ENCODE measurements at places on chromosomes 5 and 9.

DNA sequence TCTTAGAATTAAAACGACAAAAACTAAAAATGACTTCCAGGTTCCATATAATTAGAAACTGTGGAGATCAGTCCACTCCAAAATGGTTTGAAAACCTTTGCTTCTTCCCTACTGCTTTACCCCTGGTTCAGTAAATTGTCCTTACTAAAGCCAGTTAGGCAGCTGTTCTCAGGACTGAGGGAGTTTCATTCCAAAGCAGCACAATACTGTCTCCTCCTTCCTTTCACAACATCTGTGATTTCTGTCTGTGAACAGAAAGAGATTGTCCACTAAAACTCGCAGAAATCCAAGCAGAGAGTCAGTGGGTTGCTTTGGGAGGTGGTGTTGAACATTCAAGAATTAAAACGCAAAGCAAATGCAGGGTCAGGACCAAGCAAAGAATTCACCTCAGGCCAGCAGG, 740.8 kb upstream of the ZNF608 start:
- DNase-seq = no peak

- DNase-seq = no peak
Observed at GRCh38 chr5:91478096-91478495, 95.0 kb upstream of the ARRDC3 start.

DNA sequence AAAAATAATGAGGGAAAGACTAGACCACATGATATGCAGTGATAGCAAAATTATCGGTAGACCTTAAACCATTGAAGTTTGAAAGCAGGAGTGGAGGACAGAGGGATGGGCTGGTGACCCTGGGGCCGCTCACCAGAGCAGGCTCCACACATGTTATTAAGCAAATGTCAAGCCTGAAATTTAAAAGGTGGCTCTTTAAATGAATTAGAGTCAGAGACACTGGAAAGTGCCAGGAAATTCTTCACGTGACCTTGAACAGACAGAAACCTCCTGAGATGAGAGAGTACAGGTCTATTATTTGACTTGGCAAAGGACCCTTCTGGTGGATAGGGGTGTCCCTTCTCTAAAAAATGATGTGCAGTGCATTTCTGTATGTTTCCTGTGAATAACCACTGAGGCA, 111.0 kb upstream of the CPEB4 start:
- DNase-seq = no peak

- DNase-seq = peak; percentile 7
Observed at GRCh38 chr9:133509179-133510083, 15.3 kb downstream of the MYMK start.

- no peak for DNase-seq
Observed at GRCh38 chr5:25963251-25964008, 1075.0 kb downstream of the CDH9 start.

GRCh38 chr9:75046725-75047345, 18.7 kb upstream of the CARNMT1 start:
- DNase-seq = no peak

DNA sequence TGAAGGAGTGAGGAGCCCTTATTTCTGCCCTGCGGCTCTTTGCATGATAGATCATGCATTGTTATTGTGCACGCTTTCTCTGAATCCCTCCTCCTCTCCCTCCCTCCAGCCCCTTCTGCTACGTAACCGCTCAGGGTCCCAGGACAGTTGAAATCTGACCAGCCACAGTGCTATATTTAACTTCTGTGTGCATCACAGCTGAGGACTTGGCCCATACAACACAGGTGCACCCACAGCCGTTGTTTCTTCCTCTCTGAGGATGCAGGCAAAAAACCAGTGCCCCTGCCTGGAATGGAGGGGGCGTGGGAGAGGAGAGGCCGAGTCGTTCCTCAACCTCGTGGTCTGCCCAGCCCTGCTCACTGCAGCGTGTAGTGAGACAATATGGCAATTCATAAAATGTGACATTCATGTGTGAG, 335.6 kb upstream of the CLINT1 start:
- DNase-seq = no peak

DNA sequence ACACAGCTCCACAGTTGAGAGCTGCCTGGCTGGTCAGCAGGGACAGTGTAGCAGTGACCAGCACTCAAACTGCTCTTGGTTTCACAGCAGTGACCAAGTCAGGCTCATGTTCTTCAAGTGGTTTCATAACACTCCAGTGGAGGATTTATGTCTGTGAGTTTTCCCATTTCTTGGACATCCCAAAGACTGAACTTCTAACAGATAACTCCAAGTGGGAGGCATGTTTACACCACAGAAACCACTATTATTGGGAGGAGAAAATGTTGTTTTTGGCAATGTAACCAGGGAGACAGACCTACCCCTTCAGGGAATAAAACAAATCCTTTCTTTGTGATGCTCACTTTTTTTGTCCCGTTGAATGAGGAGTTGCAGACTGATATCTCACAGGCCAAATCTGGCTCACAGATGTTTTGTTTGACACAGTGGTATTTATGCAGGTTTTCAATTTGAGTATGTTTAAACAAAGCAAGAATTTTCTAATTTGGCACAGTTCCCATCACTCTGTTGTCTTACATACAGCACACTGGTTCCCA, 141.5 kb downstream of the RMI1 start:
- DNase-seq = no peak

DNA sequence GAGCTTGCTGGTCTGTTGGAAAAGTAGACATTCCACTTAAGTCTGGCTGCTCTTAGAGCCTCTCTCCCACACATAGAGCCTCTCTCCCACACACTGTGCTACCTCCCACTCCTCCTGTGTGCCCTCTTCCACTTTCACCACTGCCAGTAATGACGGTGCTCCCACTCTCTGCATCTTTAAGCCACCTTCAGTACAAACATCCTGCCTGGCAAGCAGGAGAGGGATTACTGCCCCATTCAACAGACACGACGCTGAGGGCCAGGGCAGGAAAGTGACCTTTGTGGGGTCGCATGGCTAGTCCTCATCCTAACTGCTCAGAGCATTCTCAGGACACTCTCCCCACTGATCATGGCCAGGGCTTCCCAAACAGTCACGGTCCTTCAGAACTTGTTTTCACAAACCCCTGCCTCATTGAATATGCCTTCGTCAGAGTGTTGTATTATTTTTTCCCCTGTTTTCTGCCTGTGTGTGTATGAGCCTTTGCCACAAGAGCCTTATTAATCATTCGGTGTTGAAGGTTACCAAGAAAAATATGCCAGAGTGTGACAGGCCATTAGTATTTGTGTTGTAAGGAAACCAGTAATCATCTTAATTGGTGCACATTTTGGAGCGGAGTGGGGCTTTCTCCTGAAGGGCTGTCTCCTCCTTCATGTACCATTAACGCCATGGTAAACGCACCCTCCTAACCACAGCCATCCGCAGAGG, 87.1 kb upstream of the SAP30L start:
- no peak for DNase-seq

DNA sequence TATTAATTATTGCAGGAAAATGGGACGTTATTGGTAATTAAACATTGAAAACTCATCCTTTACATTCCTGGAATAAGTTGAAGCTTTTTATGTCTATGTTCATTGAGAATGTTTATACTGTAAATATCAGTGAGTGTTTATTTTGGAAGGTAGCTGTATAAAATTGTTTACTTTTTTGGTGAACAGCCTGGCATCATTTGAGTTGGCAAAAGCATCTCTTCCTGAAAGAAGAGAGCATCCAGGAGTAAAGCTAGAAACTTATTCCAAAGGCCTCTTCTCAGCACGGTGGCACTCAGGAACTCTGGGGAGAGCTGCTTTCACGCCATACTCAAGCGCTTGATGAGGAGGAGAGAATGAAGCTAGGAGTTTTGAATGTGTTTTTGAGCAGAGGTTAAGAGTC, 79.9 kb downstream of the GAPVD1 start:
- no peak for DNase-seq

DNA sequence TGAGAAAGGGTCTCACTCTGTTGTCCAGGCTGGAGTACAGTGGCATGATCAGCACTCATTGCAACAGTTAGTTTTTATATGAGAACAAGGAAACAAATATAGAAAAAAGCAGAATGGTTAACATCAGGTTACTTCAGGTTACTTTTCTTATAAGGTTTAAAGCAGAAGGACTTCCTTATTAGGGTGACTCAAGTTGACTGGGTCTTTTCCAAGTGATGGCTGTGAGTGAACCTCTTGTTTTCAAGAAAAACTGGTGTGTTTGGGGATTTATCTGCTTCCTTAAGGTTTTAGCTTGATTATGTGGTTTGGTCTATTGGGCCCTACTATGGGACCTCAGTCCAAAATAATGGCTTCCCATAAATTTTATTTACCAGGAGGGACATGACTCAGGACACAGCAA, 99.2 kb downstream of the ARRDC3 start:
- DNase-seq = no peak

DNA sequence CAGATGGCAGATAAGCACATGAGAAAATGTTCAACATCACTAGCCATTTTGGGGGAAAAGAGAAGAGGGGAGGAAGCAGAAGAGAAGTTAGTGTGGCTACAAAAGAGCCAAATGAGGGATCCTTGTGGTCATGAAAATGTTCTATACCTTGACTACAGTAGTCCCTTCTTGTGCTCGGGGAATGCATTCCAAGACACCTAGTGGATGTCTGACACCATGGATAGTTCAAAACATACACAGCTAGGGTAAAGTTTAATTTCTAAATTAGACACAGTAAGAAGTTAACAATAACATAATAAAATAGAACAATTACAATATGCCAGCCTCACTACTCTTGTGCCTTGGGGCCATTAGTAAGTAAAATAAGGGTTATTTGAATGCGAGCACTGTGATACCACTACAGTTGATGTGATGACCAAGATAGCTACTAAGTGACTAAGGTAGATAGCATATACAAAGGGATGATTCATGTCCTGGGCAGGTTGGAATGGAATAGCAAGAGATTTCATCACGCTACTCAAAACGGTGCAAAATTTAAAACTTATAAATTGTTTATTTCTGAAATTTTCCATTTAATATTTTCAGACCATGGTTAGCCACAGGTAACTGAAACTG, 344.1 kb downstream of the NR2F1-AS1 start:
- no peak for DNase-seq

DNA sequence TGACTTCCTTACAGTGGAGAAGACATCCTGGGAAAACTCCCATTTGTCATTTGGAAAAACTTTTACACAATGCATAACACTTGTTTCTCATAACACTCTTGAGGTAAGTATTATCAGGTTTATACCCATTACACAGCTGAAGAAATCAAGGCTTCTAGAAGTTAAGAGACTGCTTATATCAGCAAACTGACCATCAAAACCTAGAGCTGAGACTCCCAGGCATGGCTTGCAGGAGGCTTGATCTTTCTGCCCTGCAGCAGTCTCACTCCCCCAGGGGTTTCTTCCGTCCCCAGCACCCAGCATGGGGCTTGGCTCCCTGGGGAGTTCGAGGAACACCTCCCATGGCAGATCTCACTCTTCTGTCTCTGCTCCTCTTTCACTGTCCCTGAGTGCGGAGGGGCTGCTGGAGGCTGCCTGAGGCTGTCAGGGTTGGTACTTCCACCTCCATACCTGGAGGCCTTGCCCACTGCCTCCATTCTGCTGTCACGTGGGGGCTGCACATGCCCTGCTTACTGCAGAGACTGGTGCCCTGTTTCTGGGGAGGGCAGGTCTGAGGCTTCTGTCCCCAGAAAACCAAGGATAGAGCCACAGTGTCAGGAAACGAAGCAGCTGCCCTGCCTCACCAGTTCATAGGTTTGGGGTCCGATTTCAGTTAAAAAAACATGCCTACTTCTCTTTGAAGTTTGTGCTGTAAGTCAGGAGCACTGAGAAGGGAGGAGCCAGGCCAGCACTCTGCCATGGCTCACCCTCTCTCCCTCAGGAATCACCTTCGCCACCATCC, 202.5 kb downstream of the PAX5 start:
- DNase-seq = no peak

GRCh38 chr5:152477536-152477935, 72.5 kb upstream of the NMUR2 start:
- DNase-seq = no peak

DNA sequence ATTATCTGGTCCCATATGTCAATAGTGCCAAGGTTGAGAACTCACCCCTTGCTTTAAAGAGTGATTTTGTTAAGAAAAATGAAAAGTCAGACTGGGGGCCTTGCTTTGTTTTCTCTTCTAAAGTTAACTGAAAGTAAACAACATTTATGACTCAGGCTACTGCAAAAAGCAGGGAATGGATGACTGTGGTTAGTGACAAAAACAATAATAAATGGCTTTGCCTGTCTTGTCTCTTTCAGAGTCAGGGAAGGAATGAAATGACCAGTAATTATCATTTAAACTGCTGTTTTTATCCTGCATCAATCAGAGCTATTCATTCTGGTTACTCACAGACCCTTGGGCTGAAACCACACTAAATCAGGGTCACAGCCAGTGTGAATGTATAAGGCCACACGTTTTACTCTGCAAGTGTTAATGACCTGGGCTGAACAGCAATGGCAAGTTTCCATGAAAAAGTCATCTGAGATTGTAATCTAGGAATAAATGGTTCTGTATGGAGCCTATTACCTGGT, 112.2 kb downstream of the ZNF608 start:
- DNase-seq = no peak

- DNase-seq = no peak
Observed at GRCh38 chr5:168656633-168657032, 77.5 kb upstream of the PANK3 start.

- DNase-seq = no peak
Observed at GRCh38 chr5:122358372-122358979, 46.4 kb downstream of the SNCAIP start.

DNA sequence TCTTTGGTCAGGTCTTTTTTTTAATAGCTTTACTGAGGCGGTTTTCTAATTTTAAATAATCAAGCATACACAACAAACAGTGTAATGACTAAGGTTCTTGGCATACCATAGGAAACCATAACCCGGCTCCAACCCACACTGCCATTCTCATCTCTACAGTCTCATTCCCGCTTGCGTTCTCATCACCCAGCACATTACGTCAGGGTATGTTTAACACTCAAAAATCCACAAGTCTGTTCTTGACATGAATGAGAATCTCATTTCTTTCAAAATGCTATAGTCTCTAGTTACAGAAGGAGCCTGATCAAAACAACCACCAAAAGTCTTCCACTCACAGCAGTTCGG, 505 bp downstream of the C5orf34 start:
- DNase-seq = no peak

GRCh38 chr9:34869390-34869789, 88.7 kb upstream of the PHF24 start:
- DNase-seq = no peak

DNA sequence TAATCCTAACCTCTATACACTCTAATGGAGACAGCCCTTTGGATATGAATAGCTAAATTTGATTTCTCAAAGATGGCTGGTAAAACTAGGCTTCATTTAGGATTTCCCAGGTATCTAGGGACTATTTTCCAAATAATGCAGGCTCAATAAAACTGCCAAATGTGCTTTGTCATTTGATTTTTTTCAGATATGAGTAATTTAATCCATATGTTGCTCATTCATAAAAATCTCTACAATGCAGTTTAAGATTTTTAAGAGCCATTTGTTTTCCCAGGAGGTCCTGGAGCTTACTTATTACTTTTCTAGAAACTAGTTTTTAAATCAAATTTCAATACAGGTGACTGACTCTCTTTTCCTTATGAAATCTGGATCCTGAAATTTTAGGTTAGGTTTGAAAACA, 349.3 kb upstream of the SLC24A2 start:
- DNase-seq = no peak

DNA sequence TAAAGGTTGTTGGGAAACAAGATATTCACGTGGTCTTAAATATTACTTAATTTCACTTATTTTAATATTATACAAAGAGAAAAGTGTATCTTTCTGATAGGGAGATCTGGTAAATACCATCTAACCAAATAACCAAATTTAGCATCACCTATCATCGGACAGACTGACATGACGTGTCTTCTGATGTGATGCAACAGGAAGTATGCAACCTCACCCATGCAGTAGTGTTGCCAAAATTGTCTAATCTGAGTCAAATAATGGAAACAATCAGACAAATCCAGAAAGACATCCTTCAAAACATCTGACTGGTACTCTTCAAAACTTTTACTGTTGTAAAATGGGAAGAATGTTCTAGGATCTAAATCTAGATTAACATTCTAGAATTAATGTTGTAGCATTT, 148.0 kb downstream of the FGF1 start:
- DNase-seq = peak; percentile 2

Measured in CD4-positive, alpha-beta T cell treated with Interleukin-2 at 100 ng/mL for 4 hours (primary cell).